ENCODE measurements at places on chromosomes 6 and 20. TPM values are rescaled to one million over a fixed set of nuclear protein-coding genes. Genes with fewer than 3 reads are reported as not detected.

Gene KCNQ5
- total RNA-seq, result 3.6 TPM

Gene GSTA2
- not detected for total RNA-seq

Gene ZNF341
- 2.0 TPM for total RNA-seq

Gene OLIG3
- not detected for total RNA-seq

Gene PPIL6
- 4.8 TPM for total RNA-seq

Gene CDYL
- total RNA-seq, result 23.6 TPM

Gene CALHM6
- not detected for total RNA-seq

Gene XKR7
- not detected for total RNA-seq

DNA sequence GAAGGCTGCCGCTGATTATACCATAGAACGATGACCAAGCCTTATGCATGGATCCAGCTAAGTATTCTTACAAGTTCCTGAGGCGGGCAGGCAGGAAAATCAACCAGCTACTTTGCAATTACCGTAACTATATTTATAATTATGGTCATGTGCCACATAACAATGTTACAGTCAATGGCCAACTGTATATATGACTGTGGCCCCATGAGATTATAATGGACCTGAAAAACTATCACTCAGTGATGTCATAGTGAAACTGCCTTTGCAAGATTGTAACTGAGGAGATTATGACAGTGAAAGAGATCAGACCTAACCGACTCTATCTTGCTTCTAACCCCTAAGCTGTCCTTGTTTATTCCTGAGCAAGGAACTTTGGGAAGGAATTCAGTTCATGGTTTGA is 33.1 kb upstream of the FAM135A start:
- DNase-seq, result no peak

DNA sequence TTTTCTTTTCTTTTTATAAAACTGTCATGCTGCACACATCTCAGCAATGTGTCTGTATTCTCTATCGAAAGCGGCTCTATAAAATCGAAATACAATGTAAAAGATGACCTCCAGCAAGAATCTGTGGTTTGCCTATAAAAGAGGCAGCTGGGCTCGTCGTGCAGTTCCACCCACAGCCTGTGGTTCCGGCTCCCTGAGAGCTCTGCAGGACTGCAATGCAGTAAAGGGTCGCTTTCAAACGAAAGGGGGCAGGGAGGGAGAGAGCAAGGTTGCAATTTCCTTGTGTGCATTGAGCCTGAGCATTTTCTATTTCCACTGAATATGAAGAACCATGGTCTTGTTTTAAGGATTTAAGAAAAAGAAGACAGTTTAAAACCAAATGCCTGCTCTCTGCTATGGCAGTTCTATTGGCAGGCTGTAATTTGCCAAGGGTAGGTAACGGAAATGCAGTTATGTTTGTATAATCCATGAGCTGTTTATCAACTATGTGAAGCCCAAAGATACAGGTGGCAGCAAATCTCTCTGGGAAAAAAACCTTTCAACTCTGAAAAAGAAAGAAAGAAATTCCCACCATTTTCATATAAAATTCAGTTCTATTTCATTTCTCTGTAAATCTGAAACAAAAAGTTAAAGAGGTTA is 236.5 kb downstream of the HACE1 start:
- peak; percentile 26 for DNase-seq

DNA sequence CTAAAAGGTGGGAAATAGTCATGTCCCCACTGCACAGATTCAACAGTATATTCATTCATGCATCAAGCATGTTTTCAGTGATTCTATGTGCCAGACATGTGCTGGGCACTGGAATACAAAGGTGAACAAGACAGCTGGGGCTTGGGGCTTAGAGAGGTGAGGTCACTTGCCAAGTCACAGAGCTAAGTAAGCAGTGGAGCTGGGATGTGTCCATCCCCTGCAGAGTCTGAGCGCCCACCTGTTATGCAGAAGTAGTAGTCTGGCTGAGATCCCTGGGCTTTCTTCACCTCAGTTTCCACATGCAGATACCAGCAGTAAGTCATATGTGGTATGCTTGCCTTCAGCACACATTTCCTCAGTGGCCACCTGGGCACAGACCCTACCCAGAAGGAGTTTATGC is 263.8 kb downstream of the DHX35 start:
- DNase-seq, result no peak

GRCh38 chr20:25148982-25149846 is 46.3 kb upstream of the ENTPD6 start:
- DNase-seq, result peak; percentile 22

DNA sequence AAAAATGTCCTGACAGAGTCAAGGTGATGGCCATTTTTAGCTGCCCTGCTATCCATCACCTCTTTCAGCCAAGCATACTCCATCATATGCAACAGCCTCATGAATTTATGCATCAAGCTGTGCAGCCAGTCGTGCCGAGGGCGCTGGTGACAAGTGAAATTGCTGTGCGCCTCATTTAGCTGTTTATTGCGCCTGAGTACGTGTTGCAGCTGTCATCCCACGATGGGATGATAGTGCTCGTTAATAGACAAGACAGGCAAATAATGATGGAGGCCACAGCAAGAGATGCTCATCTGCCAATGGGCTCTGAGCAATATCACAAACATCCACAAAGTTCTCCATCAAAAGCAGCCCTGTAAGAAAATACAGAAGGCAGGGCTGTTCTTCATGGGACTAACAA is 562.3 kb upstream of the POU3F2 start:
- DNase-seq, result no peak

GRCh38 chr20:56624786-56625681 is 4.1 kb upstream of the TFAP2C start:
- DNase-seq, result no peak

GRCh38 chr20:43576108-43576507 is 14.6 kb upstream of the IFT52 start:
- DNase-seq, result no peak

DNA sequence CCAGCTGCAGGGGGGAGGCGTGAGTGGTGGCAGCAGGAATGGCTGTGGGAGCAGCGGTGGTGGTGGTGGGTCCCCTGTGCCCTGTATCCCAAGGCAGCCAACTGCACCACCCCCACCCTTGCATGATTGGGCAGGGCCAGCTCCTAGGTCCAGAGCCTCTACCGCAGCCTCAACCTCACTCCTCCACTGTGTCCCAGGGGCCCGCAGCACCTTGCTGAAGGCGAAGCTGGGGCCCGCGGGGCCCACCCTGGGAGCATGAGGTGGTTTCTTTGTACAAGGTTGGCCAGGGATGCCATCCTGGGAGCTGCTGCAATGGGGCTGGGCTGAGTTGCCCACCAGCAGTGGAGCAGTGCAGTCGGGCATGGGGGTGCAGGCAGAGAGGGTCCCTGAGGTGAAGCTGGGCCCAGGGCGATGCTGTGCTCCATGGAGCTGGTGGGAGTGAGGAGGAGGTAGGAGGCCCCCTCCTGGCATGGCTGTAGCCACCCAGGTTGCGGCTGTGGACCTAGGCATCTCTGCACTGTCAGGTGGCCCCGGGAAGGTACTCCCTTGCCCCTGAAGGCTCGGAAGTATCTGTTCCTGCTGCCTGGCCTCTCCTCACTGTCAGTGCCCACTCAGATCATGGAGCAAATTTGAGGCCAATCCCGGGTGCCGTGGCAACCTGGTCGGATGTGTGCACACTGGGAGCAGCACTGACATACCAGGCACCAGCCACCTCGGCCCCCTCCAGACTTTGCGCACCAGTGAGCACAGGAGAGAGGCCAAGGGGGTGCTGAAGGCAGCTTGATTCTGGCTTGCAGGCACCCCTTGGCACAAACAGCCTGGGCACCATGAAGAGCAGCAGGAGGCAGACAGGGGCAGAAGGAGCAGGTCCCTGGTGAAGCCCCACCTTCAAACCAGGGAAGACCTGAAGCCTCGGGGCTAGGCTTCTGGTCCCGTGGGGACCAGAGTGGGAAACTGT is 60.2 kb upstream of the L3MBTL3 start:
- DNase-seq, result no peak

GRCh38 chr20:32773855-32774254 is 11.7 kb downstream of the DNMT3B start:
- DNase-seq, result no peak

- no peak for DNase-seq
Observed at GRCh38 chr6:90020746-90021145, 126.5 kb downstream of the GJA10 start.

DNA sequence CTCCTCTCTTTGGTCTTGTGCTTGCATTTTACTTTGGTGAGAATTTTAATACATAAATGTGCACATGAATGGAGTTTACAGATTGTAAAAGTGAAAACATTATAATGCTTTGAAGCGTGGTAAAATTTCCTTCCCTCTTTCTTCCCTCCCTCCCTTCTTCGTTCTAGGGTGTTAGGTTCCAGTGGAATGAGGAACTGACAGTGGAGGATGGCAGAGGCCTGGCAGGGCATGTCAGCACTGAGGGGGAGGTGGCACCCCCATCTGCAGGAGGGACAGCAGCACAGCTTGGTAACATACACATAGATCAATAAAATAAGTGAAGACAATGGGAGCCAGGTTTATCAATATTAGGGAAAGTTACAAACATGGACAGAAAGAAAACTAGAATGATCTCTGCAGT is 47.5 kb downstream of the RNASET2 start:
- no peak for DNase-seq

DNA sequence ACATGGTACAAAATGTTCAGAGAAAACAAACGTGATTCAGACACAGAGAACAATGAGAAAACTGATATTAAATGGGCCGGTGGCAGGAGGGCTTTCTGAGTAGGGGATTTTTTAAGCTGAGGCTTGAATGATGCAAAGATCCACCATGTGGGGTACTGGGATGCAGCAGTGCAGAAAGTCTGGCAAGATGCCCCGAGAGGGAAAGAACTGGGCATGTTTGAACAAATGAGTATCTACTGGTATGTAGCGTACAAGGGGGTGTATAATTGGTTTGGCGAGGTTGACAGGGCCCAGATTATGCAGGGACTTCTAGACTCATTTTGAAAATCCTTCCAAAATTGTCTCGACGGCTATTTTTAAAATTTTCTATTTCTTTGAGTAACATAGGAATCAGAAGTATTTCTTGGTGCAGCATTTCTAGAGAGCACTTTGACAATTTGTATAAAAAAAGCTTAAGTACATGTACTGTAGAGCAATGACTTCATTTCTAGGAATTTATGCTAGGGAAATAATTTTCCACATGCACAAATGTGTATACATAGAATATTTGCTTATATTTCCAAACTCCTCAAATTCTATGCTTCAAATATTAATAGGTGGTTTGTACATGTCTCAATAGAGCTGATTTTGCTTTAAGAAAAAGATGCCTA is 119.6 kb upstream of the DOK5 start:
- peak; percentile 7 for DNase-seq

DNA sequence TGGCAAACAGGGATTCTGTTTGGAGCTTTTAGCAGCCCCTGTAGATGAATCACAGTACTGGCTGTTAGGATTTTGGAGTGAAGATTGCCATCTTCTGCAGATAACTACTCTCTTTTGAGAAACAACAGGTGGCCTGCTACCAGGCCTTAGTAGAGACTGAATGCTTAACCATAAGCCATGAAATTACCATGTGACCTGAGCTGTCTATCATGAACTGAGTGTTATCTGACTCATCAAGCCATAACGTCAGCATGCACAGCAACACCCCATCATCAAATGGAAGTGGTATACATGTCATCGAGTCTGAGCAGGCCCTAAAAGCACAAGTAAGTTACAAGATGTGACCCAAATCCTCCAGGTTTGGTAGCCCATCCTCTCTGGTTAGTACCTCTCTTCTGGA is 132.6 kb downstream of the GPR63 start:
- DNase-seq, result peak; percentile 22

DNA sequence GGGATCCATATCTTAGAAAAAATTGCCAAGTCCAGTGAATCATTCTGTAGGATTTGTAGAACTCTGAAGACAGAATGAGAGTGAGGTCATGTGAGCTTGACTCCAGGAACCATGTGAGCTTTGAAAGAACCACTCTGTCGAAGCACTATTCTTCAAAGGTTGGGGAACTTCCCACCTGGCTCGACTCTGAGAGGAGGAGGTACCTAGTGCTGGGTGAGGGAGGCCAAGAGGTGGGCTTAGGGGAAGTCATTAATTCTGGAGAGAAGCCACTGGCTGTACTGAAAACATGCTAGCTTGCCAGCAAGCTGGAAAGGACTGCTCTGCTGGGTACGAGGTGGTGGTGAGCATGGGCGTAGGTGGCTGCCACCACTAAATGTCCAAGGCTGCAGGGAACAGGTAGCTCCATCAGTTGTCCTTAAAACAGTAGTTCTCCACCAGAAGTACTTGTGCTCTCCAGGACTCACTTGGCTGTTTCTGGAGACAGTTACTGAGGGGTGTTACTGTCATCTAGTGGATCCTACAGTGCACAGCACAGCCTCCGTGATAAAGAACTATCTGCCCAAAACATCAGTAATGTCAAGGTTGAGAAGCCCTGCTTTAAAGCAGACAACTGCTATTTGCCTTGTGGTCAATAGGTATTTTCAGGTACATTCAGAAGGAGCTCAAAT is 34.7 kb upstream of the SYNJ2 start:
- peak; percentile 25 for DNase-seq

GRCh38 chr20:42441196-42441863 is 748.4 kb downstream of the PTPRT start:
- no peak for DNase-seq

GRCh38 chr20:50256577-50256976 is 65.9 kb downstream of the CEBPB start:
- no peak for DNase-seq

DNA sequence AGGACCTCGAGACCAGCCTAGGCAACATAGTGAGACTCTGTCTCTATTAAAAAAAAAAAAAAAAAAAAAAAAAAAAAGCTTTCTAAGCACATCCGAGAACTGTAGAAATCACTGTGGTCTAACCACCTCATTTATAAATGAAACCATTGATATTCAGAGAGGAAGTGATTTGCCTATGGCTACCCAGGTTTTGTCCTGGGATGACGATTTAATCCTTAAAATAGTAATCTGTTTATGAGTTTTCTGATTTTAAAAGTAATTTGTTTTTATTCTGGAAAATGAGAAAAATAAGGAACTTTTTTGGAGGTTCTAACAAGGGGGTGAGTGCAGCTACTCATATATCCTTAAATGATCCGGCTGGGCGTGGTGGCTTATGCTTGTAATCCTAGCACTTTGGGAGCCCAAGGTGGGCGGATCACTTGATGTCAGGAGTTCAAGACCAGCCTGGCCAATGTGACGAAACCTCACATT is 6.5 kb upstream of the BTN3A2 start:
- DNase-seq, result no peak
